ENCODE measurements at places on chromosomes 1 and 21. TPM values are rescaled to one million over a fixed set of nuclear protein-coding genes. Genes with fewer than 3 reads are reported as not detected.

The CA14 gene
- total RNA-seq: 0.56 TPM

DNA sequence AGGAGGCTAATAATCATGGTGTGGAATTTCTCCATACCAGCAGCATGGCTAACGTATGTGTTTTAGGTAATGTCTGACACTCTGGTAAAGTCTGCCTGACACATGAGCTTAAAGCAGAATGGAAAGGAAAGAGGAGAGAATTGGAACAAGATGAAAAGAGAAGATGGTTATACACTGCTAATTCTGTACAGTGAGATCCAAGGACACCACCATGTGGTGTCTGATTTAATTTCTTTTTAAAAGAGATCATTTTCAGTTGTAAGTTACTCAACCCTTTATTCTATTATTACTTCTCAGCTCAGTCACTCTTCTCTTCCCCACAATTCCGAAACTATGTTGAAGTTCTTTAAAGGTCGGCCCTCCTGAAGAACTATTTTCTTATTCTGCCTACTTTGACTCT lies 15.6 kb downstream of the PRKAB2 start:
- no peak for DNase-seq
- no peak overlapping the region for H3K27ac ChIP-seq
- no peaks in the 10 kb centered on the region for H3K36me3 ChIP-seq
- no peaks in the 10 kb centered on the region for H3K27me3 ChIP-seq
- H3K4me3 ChIP-seq: no peak overlapping the region

The RPTN gene
- not detected for total RNA-seq

- DNase-seq: no peak
- peak overlapping the region; percentile 62 for H3K4me3 ChIP-seq
- H3K36me3 ChIP-seq: no peaks in the 10 kb centered on the region
- H3K27ac ChIP-seq: peak overlapping the region; percentile 93
These were observed 3.9 kb downstream of the ID3 start for GRCh38 chr1:23555270-23555985.

GRCh38 chr1:172220376-172220775 lies 200.1 kb upstream of the C1orf105 start:
- no peaks in the 10 kb centered on the region for H3K4me1 ChIP-seq
- H3K36me3 ChIP-seq: no peaks in the 10 kb centered on the region
- H3K27me3 ChIP-seq: no peaks in the 10 kb centered on the region

The TNN gene
- total RNA-seq: 0.59 TPM

The FAM131C gene
- not detected for total RNA-seq

The CHI3L1 gene
- total RNA-seq: 394 TPM

DNA sequence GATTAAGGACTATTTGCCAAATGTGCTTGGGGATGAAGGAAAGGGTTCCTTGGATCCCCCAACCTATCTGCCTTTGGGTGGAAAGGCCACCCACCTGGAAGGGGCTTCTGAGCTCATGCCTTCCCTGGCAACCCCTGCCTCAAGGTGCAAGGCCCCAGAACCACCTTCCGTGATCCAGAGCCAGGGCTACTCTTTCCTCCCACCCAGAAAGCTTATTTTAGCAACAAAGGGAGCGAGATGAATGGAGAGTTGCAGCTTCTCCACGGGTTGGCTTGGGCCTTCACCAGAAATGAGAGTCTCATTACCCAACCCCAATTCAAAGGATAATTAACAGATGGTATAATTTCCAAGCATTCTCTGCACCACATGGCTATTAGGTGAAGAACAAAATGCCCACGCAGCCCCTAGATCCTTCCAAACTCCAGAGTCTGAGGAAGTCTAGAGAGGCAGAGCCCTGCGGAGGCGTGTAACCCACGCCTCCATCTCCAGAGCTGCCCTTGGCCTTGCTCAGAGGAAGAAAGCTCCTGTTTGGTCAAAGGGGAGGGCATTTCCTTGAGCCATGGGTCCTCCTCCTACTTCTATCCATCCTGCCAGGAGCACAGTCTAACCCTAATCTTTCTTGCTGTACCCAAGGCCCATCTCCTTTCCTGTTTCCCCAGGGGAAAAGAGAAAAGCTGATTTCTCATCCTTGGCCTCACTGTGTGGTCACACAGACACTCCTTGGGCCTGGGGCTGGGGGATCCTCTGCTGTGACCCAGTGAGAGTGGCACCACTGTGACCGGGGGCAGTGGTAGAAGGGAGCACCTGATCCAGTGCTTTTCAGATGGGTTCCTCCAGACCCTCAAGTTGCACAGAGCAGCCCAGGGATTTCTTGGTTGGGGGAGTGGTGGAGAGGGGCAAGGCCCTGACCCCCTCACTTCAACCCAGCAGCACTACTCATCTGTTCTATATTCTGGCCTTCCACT lies 1.7 kb upstream of the CELSR2 start:
- no peak overlapping the region for H3K27ac ChIP-seq
- H3K27me3 ChIP-seq: no peaks in the 10 kb centered on the region
- H3K4me3 ChIP-seq: no peak overlapping the region
- H3K36me3 ChIP-seq: no peaks in the 10 kb centered on the region
- DNase-seq: peak; percentile 20
- no peaks in the 10 kb centered on the region for H3K4me1 ChIP-seq

DNA sequence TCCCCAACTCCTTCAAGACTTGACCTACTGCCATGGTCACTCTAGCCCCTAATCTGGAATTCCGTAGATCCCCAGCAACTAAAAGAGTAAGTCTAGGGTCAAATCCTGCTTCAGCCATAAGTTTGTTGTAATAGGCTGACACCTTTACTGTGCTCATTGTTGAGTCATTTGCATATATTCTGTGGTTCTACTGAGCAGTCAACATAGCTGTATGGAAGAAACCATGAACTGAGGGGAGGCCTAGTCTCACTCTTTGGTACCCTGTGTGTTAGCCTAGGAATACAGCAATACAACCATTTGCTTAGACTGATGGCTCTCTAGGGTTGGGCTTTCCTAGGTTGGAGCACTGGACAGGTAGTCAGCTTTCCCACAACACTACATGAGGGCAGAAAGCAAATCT lies 23.6 kb upstream of the SLC35D1 start:
- no peak overlapping the region for H3K27ac ChIP-seq
- no peak for DNase-seq
- H3K36me3 ChIP-seq: no peaks in the 10 kb centered on the region
- no peaks in the 10 kb centered on the region for H3K27me3 ChIP-seq

DNA sequence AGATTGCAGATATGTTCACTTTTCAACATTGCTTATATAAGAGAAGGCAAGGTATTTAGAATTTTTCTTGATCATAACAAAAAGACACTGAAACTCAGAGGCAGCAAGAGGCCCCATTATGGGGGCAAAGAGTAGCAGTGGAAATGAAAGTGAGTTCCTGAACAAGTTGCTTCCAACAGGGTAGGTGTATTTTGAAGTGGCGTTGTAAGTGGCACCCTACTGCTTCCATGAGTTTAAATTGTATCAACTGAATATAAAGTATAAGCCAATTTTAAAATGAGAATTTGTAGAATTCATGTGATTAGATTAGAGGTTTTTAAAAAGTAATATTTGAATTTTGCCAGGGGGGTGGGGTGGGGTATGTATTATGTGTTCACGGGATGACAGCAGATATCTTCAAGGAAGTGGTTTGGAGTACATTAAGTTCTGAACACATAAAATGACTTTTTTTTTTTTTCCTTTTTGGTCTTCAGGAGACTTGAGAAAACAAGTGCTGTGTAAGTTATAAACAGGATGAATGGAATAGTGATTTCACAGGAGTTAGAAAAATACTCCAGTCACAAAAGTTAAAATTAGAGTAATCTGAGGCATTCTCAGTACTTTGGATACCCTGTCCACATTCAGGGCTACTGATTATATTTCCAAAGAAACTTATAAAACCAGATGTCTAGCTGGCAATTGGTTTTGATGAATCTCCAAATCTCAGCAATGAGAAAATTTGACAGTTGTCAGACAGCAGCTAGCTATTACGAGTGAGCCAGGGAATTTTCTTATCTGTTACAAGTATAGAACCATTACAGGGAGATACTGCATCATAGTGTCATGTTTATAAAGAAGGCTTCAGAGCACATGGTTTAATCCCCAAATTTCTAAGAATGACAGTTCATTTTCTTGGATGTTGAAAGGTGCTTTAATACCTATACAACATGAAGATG lies 182.0 kb downstream of the ST6GALNAC3 start:
- H3K4me1 ChIP-seq: no peaks in the 10 kb centered on the region
- no peaks in the 10 kb centered on the region for H3K27me3 ChIP-seq
- DNase-seq: no peak
- H3K36me3 ChIP-seq: no peaks in the 10 kb centered on the region
- no peak overlapping the region for H3K4me3 ChIP-seq

The NVL gene
- total RNA-seq: 5.8 TPM

DNA sequence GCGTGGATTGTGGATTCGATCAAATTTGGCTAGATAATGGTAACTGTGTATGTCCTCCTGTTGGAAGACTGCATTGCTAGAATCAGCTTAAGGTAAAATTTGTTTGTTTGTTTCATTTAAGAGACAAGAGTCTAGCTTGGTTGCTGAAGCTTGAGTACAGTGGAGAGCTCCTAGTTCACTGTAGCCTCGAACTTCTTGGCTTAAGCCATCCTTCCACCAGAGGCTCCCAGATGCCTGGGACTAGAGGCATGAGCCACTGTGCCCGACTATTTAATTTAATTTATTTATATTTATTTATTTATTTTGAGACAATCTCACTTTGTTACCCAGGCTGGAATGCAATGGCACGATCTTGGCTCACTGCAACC lies 1.5 kb downstream of the PHACTR4 start:
- H3K4me3 ChIP-seq: no peak overlapping the region
- no peaks in the 10 kb centered on the region for H3K4me1 ChIP-seq
- DNase-seq: no peak
- H3K36me3 ChIP-seq: no peaks in the 10 kb centered on the region

The PADI2 gene
- total RNA-seq: 0.66 TPM

DNA sequence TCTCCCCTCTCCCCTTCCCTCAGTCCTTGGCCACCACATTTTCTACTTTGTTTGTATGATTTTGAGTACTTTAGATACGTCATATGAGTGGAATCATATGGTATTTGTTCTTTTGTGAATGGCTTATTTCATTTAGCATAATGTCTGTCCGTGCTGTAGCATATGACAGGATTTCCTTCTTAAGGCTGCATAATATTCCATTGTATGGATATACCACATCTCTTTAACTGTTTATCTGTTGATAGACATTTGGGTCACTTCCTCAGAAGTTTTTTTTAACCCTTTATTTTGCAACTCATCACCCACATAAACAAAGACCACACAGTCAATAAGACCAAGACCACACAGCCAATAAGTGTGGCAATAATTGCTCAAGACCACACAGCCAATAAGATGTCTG lies 24.9 kb downstream of the FAM163A start:
- H3K4me1 ChIP-seq: no peaks in the 10 kb centered on the region
- no peaks in the 10 kb centered on the region for H3K36me3 ChIP-seq
- no peak overlapping the region for H3K27ac ChIP-seq
- no peak overlapping the region for H3K4me3 ChIP-seq

DNA sequence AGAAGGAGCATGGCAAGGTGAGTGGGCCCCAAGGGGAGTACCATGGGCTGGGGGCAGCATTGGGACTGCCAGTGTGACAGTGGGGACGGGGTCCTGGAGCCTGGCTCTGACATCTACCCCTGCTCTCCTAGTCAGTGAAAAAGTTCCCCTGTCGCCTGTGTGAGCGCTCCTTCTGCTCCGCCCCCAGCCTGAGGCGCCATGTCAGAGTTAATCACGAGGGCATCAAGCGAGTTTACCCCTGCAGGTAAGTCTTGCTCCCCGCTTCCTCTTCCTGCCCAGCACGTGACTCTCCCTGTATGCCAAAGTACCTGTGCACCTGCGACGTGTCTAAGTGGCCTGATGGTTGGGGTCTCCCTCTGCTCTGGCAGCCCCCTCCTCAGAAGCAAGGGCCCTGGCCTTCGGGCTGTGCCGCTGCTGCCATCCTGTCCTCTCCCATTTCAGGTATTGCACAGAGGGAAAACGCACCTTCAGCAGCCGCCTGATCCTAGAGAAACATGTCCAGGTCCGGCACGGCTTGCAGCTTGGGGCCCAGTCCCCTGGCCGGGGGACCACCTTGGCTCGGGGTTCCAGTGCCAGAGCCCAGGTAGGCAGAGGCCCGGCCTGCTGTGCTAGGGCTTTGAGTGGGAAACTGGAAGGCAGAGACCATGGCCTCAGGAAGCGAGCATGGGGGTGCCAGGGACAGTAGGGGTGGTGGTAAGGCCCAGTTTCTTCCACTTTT lies 8.1 kb downstream of the ZNF687 start:
- no peak overlapping the region for H3K27ac ChIP-seq
- DNase-seq: no peak
- no peaks in the 10 kb centered on the region for H3K27me3 ChIP-seq
- no peaks in the 10 kb centered on the region for H3K36me3 ChIP-seq
- H3K4me3 ChIP-seq: no peak overlapping the region

The AJAP1 gene
- total RNA-seq: 0.16 TPM

The LRRC38 gene
- total RNA-seq: not detected

The GMEB1 gene
- 5.3 TPM for total RNA-seq

GRCh38 chr1:36425791-36426190 lies 24.5 kb downstream of the OSCP1 start:
- H3K36me3 ChIP-seq: no peaks in the 10 kb centered on the region
- no peak overlapping the region for H3K27ac ChIP-seq
- DNase-seq: no peak
- no peaks in the 10 kb centered on the region for H3K4me1 ChIP-seq
- H3K27me3 ChIP-seq: no peaks in the 10 kb centered on the region

DNA sequence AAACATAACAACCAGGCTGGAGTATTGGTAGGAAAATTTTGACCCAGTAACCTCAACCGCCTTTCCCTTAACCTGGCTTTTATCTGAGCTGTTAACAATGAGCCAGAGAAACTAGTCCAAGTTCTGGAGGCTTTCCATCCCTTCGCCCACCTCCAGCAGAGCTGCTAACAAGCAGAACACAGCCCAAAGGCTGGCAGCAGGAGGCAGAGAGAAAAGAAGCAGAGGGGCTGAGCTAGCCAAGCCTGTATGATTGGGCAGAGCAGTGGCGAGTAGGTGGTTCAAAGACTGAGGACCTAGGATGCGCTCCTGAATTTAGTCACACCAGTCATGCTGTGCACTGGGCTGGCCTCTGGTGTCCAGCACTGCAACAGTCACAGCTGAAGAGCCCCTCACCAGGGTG lies 123.0 kb downstream of the TNR start:
- H3K27ac ChIP-seq: no peak overlapping the region
- no peaks in the 10 kb centered on the region for H3K4me1 ChIP-seq
- no peak for DNase-seq

The RNU1-1 gene
- total RNA-seq: 3,377 TPM

DNA sequence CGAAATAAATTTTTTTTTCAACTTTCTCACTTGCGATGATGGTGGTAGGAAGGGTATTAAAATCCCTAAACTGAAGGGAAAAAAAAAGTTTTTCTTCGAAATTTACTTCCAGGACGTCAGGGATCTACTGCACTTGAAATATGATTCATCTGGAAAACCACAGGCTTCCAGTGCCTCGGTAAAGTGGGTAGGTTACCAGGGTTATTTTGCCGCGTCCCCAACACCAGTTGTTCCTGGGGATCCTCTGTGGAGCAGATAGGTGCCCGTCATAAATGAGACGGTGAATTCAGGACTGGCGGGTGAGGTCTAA lies 773 bp downstream of the RABIF start:
- H3K4me3 ChIP-seq: peak overlapping the region; percentile 87
- peak overlapping the region; percentile 76 for H3K27ac ChIP-seq
- H3K36me3 ChIP-seq: peaks cover 13% of the 10 kb centered on the region
- no peaks in the 10 kb centered on the region for H3K4me1 ChIP-seq
- no peaks in the 10 kb centered on the region for H3K27me3 ChIP-seq
- DNase-seq: no peak

GRCh38 chr1:206486995-206487788 lies 16.9 kb downstream of the IKBKE start:
- no peak overlapping the region for H3K27ac ChIP-seq
- DNase-seq: peak; percentile 20
- H3K36me3 ChIP-seq: no peaks in the 10 kb centered on the region
- H3K4me3 ChIP-seq: no peak overlapping the region
- no peaks in the 10 kb centered on the region for H3K27me3 ChIP-seq
- H3K4me1 ChIP-seq: no peaks in the 10 kb centered on the region

The FMO3 gene
- 428 TPM for total RNA-seq

Data from right lobe of liver (tissue), 6 donors.